ENCODE measurements at places on chromosomes 1 and 21.

DNA sequence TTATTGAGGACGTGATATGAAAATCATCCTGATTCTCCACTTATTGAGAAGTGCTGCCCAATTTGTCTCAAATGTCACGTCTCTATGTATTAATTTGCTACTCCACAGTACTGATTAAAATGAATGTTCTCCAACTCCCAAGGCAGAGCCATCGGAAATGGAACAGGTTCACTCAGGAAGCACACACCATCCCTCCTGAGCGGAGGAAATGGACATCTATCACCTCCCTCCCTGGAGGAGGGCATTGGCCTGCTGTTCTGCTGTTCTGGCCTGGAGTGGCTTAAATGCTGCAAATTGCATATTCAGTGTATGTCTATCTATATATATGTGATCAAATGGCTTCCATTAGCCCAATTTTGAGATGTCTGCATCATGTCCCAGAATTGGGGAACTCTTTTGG is 140.5 kb downstream of the CSMD2 start:
- no peak for DNase-seq

DNA sequence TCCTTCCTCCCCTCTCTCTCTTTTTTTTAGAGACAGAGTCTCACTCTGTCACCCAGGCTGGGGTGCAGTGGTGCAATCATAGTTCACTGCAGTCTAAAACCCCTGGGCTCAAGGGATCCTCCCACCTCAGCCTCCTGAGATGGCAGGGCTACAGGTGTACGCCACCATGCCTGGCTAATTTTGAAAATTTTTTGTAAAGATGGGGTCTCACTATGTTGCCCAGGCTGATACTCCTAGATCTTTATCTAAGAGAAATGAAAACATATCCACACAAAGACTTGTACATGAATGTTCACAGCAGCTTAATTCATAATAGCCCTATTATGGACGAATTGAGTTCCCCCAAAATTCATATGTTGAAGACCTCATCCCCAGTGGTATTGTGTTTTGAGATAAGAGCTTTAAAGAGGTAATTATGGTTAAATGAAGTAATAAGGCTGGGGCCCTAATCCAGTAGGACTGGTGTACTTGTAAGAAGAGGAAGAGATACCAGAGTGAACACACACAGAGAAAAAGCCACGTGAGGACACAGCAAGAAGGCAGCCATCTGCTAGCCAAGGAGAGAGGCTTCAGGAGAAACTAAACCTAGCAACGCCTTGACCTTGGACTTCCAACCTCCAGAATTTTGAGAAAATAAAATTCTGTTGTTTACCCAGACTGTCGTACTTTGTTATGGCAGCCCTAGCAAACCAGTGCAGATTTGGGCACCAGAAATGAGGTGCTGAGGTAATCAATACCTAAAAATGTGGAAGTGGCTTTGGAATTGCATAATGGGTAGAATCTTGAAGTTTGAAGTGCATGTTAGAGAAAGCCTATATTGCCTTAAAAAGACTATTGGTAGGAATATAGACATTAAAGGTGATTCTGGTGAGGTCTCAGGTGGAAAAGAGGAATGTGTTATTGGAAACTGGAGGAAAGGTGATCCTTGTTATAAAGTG is 13.2 kb downstream of the IFNLR1 start:
- DNase-seq, result no peak

DNA sequence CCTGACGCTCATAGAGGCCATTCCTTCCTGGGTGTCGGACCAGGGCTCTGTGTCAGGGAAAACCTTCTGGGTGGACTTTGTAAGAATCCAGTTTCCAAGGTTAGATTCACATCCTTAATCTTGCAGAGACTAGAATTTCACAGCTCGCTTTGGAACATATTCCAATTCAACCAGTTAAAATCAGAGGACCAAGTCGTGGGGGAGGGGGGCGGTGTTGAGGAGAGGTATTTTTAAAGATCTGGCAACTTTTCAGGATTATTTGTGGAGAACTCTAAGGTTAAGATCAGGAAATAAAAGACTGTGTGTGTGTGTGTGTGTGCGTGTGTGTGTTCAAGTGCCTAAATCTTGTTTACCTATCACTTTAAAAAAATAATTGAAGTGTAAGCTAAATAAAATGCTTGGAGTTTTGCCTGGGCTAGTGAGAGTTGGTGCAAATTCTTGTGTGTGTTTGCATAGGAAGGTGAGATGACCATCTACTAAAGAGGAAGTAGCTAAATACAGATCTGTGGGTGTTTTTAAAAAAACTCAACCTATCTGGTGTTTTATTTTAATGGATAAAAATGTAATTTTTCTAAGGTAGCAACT is 21.8 kb downstream of the TENT5C start:
- no peak for DNase-seq

DNA sequence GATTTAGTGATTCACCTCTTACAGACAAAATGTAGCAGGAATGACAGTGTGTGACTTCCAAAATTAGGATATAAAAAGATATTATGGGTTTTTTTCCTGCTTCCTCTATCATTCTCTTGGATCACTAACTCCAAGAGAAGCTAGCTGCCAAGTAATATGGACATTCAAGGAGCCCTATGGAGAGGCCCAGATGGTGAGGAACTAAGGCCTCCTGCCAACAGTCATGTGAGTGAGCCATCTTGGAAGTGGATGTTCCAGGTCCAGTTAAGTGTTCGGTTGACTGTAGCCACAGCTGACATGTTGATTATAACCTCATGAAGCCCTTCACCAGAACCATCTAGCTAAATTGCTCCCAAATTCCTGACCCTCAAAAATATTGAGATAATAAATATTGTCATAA is 38.8 kb downstream of the CD160 start:
- DNase-seq, result no peak

GRCh38 chr1:208081972-208082371 is 162.2 kb downstream of the PLXNA2 start:
- no peak for DNase-seq

GRCh38 chr1:7754234-7754633 is 16.9 kb upstream of the VAMP3 start:
- no peak for DNase-seq

GRCh38 chr1:159849626-159850366 is 12.7 kb downstream of the VSIG8 start:
- no peak for DNase-seq

GRCh38 chr1:229585338-229585737 is 26.8 kb upstream of the ABCB10 start:
- DNase-seq, result no peak

DNA sequence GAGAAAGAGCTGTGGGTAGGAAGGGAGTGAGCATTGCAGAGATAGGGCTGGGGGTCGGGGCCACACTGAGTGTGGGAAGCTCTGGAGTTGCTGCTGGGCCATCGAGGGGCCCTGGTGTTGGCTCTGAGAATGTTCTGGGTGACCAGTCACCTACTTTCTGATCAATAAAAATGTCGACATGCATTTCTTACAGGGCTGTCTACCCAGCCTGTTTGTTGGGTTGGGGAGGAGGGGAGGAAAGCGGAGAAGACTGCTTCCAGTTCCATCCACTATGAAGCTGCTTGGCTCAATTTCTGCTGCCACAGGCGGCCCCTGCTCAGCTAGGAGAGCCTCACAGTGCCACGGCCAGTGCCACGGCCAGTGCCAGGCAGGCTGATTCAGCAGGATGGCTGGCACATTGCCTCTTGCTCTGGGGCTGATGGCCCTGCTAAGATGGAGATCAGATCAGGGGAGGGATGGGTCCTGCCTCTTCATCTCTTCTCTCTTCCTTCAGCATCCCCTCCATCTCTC is 3.0 kb upstream of the PADI3 start:
- DNase-seq, result no peak

- DNase-seq, result no peak
These were observed 101.1 kb downstream of the KAZN start for GRCh38 chr1:14699620-14700019.

All from hematopoietic multipotent progenitor cell treated with erythropoietin and hydrocortisone succinate and interleukin-3 and kit ligand, for 15 days (in vitro differentiated cells).